Gastrocnemius medialis (tissue), 4 donors: ENCODE measurements at places on chromosomes 12 and 14. TPM values are rescaled to one million over a fixed set of nuclear protein-coding genes. Genes with fewer than 3 reads are reported as not detected.

Gene CNTN1
- 0.27 TPM for total RNA-seq

Gene SOX5
- 2.4 TPM for total RNA-seq

DNA sequence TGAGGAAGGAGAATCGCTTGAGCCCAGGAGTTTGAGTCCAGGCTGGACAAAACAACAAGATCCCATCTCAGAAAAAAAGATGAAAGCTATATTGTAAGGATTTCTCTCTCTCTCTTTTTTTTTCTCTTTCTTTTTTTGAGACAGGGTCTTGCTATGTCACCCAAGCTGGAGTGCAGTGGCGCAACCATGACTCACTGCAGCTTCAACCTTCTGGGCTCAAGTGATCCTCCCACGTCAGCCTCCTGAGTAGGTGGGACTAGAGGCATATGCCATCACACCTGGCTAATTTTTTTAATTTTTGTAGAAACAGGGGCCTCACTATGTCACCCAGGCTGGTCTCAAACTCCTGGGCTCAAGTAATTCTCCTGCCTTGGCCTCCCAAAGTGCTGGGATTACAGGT is 5.8 kb upstream of the MRPL42 start:
- DNase-seq, result no peak

GRCh38 chr14:38042322-38042721 is 165.4 kb upstream of the SSTR1 start:
- no peak for DNase-seq
